ENCODE measurements at places on chromosomes 6 and 20.

GRCh38 chr6:21079468-21080048, 514.0 kb upstream of the SOX4 start:
- DNase-seq = no peak

GRCh38 chr20:17171746-17172280, 55.0 kb upstream of the PCSK2 start:
- no peak for DNase-seq

DNA sequence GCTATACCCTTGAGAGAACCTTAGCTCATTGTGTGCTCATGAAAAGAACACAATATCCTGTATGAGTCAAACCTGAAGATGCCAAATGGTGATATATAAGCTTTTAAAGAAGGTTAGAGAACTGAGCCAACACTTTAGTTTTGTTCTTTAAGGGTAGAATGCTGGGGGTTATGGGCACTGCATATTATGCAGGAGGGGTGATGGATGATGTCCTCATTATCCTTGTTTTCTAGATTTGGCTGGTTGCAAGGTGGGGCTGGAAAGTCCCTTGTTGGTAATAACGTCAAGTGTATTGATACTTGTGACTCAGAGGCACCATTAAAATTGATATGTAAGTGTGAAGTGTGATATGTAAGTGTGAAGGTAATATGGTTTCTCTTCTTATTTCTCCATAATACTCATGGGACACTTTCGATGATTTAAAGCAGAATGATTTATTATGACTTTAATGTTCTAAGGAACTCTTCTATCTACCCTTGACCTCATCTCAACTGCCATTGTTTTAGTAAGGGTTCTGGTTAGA, 113.7 kb upstream of the DTNBP1 start:
- DNase-seq = no peak

DNA sequence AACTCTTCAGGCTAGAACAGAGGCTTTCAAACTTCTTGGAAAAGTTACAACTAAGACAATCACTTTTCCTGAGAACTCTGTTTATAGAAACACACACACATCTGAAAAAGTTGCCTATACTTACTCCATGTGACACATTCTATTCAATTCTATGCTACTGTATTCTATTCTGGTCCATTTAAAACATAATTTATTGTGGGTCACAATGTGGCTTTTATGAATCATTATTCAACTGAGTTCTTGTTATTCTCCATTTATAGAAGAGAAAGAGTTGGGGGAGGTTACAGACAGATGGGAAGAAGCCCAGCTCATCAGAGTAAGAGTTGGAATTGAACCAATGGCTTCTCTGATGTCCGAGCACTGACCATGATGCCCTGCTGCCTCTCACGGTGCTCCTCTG, 21.6 kb upstream of the BCAS1 start:
- DNase-seq = no peak

GRCh38 chr6:12896208-12896733, 179.7 kb downstream of the PHACTR1 start:
- DNase-seq = no peak

DNA sequence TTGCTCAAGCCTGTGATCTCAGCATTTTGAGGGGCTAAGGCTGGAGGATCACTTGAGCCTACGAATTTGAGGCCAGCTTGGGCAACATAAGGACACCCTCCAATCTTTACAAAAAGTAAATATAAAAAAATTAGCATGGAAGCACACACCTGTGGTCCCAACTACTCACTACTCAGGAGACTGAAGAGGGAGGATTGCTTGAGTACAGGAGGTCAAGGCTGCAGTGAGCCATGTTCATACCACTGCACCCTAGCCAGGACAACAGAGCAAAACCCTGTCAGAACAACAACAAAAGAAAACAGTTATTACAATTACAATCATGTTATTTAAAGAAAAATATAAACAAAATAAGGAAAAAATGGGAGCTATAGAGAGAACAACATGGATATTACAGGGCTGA, 82.5 kb upstream of the TNFAIP3 start:
- no peak for DNase-seq

- DNase-seq = no peak
These were observed 10.4 kb upstream of the ZNFX1 start for GRCh38 chr20:49288250-49288751.

- DNase-seq = no peak
These were observed 89.1 kb upstream of the THBS2 start for GRCh38 chr6:169342710-169343109.

DNA sequence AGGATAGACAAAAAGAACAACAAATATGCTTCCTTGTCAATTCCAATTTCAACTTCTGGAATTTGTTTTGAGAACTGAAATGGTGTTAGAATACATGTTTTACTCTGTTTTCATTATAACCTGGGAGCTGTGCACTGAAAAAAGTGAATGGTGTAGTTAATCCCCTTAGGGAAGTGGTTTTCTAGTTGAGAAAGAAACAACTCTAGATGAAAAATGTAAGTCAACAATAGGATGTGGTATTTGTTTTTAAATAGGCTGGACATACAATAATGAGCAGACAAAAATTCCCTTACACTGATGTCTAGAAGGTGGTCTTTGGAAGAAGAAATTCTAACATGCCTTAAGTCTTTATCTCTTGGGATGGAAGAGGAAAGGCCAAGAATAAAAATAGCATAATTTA, 59.9 kb upstream of the TINAG start:
- no peak for DNase-seq

- DNase-seq = no peak
These were observed 140.9 kb downstream of the GJA10 start for GRCh38 chr6:90035047-90035723.

DNA sequence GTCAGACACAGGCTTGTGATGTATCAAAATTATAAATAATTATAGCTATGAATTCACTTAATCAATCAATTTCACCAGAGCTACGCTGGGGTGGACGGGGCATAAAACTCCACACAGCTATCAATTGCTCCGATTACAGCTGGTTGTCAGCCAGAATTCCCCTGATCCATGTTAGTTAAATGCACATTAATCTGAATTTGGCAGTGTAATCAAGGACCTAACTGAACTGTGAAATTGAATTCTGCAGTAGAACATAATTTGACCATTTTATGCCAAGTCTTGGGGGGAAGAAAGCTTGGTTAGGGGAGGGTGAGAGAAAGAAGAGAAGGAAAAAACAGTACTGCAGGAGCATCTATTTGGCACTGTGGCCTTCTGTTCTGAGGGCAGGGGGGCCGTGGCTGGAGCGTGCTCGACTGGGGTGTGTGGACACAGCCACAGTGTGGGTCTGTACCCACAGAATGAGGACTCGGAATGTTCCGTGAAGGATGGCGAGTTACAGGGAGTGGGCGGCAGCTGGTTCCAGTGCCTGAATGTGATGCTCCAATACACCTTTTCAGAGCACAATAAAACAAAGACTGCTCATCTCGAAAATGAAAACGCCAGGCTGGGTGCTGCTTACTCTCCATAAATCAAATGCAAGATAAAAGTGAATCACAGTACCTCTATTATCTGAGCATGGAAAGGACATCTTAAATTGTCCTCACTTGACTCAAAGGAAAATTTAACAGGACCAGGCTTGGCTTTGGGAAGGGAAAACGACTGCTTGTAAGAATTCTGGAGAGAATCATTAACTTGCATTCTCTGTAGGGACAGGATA, 59.2 kb downstream of the LAMP5 start:
- no peak for DNase-seq

GRCh38 chr20:62496568-62497218, 20.9 kb upstream of the GATA5 start:
- DNase-seq = peak; percentile 65

GRCh38 chr6:53718597-53719460, 53.3 kb upstream of the KLHL31 start:
- peak; percentile 59 for DNase-seq

- DNase-seq = no peak
These were observed 28.5 kb upstream of the MRPS18A start for GRCh38 chr6:43716099-43716498.

GRCh38 chr20:1707588-1708449, 50.2 kb upstream of the SIRPG start:
- DNase-seq = no peak

- no peak for DNase-seq
These were observed 26.1 kb downstream of the CEP57L1 start for GRCh38 chr6:109121411-109121810.

DNA sequence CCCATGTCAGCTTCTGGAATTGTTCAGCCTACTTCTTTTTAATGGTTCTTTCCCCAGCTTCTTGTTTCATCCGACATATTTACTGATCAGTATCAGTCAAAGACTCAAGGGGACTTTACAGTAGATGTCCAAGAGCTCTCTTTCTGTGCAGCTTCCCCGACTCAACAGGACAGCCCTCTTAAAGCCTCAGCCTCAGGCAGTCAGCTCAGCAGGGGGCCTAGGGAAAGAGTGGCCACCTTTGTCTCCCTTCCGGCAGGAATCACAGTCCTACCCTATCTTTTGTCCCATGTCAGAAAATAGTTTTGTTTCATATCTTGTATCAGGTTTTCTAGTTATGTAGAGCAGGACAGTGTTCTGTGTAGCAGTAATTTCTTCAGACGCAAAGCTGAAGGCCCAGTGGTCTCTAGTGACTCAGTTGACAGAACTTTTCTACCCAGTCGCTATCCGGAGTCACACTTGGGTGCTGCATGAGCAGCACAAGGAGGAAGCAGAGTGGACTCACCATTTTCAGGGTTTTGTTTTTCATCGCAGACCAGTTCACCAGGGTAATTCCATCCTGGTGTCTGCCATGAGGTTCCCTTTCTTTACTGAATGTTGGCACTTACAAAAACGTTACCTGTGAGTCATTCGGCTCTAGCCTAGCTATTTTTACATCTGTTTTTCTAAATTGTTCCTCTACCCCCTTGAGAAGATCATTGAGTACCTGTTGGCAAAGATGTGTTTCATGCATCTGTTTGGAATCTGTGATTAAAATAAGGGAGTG, 47.7 kb downstream of the SPATA2 start:
- no peak for DNase-seq

DNA sequence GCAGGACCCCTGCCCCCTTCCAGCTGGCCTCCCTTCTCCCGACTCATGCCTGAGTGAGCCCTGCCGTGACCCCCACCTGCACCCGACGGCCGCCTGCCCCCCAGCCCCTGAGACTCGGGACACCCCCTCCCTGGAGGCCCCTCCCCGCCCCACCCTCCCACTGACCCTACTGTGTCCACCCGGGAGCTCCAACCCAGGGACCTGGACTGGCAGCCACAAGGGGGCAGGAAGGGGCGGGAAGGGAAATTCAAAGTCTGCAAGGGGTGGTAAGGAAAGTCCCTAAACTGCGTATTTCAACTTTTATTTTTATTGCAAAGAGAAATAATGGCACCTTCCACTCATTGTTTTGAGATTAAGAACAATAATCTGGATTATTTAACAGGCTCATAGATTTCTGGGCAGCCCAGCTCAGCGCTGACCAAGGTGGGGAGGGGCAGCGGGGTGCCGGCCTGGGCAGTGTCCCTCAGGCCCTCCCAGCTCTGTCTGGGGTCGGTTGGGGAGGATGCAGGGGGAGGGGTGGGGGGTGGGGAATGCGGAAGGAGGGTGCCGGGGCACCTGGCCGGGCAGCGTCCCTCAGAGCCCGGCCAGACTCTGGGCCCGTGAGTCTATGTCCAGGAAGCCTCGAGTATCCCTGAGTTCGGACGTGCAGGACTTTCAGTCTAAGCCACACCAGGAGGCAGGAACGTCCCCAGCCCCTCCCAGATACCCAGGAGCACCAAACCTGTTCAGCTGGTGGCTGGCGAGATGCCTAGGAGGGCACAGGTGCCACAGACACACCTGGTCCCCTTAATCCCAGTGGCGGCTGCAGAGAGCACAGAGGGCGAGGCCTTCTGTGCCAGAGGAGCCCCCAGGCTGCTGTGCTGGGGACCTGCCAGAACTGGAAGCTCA, 1.3 kb upstream of the PTK6 start:
- DNase-seq = peak; percentile 87

- DNase-seq = no peak
These were observed 36.5 kb downstream of the MAFB start for GRCh38 chr20:40652441-40652987.

DNA sequence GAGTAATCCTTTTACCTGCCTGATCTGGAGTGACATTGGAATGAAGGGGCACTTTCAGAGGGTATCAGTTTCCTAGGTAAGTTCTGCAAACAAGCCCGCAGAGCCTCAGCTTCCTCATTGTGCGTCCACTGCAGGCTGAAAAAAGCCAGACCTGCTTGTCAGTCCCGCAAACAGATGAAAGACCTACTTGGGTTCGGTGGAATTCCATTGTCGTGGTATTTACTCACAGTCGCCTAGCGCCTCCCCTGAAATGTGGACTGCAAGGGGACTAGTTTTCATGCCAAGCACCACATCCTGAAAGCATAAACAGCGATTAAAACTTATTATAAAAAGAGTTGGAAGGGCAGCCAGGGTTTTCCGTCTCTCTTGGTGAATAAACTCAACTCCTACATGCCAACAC, 121.5 kb downstream of the PAX1 start:
- peak; percentile 52 for DNase-seq

- DNase-seq = no peak
These were observed 272.2 kb upstream of the THEMIS start for GRCh38 chr6:128172752-128173682.

GRCh38 chr6:100301731-100302130, 163.0 kb downstream of the SIM1 start:
- DNase-seq = no peak

DNA sequence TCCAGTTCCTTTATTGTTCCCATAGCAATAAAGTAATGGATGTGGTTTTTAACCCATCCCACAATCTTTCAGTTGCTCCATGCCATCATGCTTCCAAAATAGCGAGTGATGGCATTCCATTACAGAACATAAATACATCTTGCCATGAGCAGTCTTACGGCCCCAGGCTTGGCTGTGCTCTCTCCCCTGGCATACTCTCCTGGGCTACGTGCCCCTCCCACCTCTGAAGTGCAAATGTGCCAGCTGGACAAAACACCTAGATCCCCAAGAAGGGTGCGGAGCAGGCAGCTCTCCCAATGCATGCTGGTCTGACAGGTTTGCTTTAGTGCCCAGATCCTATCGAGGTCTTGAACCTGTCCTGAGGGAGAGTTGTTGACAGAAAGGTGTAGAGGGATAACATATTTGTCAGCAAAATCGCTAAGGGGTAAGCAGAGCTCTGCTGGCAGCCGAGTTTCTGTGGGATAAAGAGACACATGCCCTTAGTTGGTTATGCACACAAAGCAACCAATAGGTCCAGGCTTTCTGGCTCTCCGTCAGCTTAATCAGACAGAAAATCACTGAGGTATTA, 43.9 kb upstream of the PAX1 start:
- no peak for DNase-seq

- DNase-seq = no peak
These were observed 95.8 kb upstream of the PLCB4 start for GRCh38 chr20:8972963-8973705.

DNA sequence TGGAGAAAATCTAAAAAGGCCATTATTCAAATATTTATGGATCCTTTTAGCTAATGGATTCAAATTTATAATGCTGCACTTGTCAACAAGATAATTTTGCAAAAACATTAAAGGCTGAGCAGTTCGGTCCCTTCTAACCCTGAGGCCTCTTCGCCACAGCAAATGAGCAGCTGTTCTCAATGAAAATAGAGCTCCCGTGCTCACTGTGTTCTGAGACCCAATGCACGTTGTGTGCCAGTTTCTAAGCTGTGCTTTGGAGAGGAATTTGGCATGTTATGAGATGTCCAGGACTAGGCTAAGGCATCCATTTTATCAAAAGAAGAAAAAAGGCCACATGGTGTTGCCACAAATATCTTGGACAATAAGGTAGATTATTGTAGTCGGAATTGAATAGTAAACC, 220.1 kb upstream of the TSHZ2 start:
- no peak for DNase-seq

- no peak for DNase-seq
These were observed 1.2 kb downstream of the SYNCRIP start for GRCh38 chr6:85641522-85641896.

GRCh38 chr20:15396900-15397299, 1059.5 kb upstream of the FLRT3 start:
- no peak for DNase-seq

All from Caco-2 (cell line).